ENCODE measurements at places on chromosomes 2 and 18. TPM values are rescaled to one million over a fixed set of nuclear protein-coding genes. Genes with fewer than 3 reads are reported as not detected.

UBXN2A gene
- total RNA-seq, result 13.0 TPM

FAM124B gene
- total RNA-seq, result 0.16 TPM

LCT gene
- total RNA-seq, result 0.34 TPM

ALPP gene
- not detected for total RNA-seq

DNA sequence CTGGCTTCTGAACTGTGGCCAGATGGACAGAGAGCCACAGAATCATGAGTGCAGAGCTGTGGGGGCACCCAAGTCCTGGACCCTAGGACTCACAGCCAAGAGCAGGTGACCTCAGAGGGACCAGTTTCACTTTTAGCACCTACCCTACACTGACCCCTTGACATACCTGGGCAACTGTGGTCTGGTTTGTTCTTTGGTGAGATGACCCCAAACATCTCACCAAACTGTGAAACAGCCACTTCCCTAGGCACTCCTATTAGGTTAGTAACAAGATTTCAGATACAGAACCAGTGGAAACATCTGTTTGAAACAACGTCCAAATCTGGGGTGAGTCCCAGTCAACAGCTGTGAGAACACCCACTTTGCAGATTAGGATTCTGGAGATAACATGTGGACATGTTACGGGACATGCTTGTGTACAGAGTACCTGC, 1.9 kb upstream of the ZFP36L2 start:
- no peak for DNase-seq

- no peak for DNase-seq
Observed at GRCh38 chr2:128311755-128312341, 6.8 kb downstream of the HS6ST1 start.

DNA sequence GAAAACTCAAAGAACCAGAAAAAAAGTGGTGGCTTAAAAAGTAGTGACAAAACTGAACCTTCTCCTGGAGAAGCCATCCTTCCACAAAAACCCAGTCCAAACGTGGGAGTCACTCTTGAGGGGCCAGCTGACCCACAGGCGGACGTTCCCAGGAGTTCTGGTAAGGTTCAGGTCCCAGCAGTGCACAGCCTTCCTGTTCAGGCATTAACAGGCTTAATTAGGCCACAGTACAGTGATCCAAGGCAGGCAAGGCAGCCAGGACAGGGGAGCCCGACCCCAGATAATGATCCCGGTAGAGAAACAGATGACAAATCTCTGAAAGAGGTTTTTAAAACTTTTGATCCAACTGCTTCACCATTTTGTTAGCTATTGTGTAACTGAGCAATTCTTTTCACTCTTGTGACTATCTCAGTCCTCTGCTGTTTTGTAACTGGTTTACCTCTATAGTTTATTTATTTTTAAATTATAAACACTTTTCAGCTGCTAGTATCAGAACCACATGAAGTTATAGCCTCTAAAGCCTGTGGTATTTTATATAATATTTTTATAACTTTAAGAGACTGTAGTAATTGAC, 56.8 kb downstream of the ZC3H6 start:
- DNase-seq, result no peak

GRCh38 chr2:162184821-162185450, 32.9 kb upstream of the GCG start:
- DNase-seq, result no peak

- DNase-seq, result no peak
Observed at GRCh38 chr2:132623096-132623839, 46.7 kb downstream of the LYPD1 start.
